ENCODE measurements at places on chromosomes 4 and X.

DNA sequence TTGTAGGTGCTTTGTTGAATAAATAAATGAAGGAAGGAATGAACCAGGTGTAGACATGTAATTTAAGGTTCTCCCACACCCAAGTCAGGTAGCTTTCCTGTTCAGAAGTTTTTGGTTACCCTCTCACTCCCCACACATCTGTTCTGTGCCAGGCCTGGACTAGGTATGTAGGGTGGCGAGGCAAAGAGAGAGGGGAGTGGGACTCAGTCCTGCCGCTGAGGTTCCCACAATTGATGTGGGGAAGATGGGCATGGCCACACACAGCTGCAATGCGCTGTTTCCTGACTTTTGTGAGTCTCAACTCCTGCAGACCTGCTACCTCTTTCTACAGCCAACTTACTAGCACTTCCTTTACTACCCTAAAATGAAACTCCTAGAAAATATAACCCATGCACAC, 88.9 kb downstream of the RTL5 start:
- no peak for ATAC-seq

DNA sequence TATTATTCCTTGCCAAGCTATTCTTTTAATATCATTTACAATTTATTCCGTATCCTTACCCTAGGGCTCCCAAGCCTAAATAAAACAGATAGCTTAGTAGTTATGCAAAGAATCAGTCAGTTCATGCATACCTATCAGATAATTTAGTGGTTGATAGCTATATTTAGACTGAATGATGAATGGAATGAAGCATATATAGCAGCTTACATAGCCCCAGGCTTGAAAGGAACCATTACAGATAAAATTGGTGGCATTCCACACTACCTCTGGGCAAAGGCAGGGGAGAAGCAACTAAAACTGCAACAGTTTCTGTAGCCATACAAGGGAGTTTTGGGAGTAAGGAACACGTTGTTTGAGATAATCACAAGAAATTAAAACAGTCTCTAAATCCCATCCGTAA, 2.7 kb downstream of the ACE2 start:
- ATAC-seq, result no peak

DNA sequence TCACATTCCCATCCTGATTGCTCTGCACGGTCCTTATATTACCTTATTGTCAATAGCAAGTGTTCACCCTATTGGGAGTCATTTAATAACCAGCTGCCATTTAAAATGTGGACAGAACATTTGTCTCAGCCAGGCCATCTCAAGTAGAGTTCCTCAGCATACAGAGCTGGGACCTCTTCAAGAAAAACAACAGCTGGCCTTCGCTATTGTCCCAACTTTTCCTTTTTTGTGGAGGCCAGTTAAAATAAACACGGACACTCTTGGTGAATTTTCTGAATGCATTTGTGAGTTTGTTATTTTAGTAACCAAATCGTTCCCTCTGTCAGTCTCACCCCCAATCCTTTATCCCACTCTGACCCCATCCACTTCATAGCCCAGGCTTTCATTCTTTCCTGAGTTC, 395.3 kb upstream of the PITX2 start:
- ATAC-seq, result no peak

DNA sequence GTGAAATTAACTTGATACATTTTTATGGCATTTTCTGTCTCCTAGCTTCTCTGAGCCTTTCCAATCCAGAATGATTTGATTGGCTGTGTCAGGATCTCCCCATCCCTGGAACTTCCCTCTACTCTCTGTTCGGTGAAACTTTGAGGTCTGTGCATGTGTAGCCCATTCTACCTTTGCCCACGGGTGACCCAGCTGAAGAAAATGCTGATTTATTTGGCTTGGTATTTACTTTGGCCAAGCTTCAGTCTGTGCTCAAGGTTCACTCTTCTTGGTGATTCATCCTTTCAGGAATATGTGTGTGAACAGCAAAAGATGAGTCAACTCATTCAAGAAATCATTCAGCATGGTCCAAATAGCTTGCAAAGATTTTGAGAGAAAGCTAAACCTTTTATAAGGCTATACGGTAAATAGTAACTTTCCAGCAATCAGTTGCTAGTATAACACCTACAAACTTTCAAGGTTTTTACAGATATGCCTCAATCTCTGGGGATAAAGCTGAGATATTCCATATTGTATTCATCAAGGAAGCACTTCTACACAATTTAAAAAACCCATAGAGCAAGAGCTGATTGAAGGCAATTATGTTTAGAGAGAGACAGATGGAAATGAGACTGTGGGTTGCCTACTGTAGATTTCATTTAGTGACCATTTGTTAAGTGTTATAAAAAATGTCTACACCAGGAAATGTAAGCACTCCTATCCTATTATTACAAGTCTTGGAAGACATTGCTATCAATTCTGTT, 233.9 kb upstream of the CXXC4 start:
- ATAC-seq, result no peak

DNA sequence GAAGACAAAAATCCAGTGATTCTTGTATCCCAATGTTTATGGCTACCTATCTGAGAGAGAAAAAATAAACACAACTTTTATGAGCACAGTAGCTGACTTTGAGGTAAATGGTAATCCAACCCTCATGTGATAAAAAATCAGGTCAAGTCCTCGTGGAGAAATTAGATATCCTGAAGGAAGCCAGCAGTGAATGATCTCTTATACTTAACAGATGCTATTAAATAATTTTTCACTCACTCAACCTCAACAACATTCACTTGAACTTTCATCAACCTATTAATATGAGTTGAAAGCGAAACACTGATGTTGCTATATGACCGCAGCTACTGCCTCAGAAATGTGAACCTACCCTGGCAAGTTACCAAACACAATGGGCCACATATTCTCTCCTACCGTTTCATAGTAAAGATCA, 105.4 kb downstream of the GPC3 start:
- ATAC-seq, result no peak

GRCh38 chrX:9388450-9388849, 76.4 kb upstream of the TBL1X start:
- ATAC-seq, result no peak

DNA sequence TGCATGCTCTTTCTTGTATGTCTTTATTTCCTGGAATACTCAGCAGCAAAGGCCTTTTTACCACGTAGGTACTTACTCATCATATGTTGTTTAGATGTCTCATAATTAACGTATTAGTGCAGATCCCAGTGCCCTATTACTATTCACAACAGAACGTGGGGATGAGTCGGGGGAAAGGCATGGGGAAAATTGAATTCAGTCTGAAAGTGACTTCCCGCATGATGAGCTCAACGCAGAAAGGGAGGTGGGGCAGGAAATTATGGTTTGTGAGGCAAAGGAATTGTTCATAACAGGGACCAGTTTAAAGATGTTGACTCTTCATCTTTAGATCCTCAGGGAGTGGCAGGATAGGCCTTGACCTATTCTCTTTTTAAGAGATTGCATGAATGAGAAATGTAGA, 2.0 kb upstream of the TMPRSS11D start:
- ATAC-seq, result no peak
